ENCODE measurements at places on chromosomes 5 and 9.

DNA sequence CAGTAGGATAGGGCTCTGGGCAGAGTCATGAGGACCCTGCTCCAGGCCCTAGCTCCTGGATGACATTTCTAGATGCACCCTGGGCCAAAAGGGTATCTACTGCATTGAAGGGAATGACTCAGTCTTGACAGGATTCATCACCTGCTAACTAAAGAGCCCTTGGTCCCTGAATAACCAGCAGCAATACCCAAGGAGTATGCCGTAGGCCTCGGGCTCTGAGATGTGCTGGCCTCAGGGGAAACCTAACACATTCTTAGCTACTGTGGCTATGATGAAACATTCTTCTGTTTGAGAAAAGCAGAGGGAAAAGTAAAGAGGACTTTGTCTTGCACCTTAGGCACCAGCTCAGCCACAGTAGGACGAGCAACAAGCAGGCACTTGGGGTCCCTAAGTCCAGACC is 89.5 kb upstream of the SLC1A1 start:
- DNase-seq = no peak

DNA sequence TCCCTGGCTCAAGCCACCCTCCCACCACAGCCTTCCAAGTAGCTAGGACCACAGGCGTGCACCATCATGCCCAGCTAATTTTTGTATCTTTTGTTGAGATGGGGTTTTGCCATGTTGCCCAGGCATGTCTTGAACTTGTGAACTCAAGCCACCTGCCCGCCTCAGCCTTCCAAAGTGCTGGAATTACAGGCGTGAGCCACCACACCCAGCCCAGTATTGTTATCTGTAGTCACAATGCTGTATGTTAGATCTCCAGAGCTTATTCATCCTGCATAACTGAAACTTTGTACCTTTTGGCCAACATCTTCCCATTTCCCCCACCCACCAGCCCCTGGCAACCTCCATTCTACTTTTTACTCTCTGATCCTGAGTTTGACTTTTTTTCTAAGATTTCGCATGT is 37.5 kb downstream of the CREBRF start:
- DNase-seq = no peak

- no peak for DNase-seq
Observed at GRCh38 chr5:139947727-139948126, 95.4 kb downstream of the NRG2 start.

GRCh38 chr5:66553368-66553912 is 42.8 kb upstream of the MAST4 start:
- DNase-seq = no peak

- no peak for DNase-seq
Observed at GRCh38 chr9:95272830-95273229, 44.7 kb downstream of the FANCC start.

- DNase-seq = no peak
Observed at GRCh38 chr5:172700365-172701290, 59.6 kb downstream of the NEURL1B start.

- DNase-seq = no peak
Observed at GRCh38 chr9:113641100-113641885, 177.8 kb downstream of the RGS3 start.

GRCh38 chr5:160451281-160451680 is 29.6 kb downstream of the PTTG1 start:
- DNase-seq = no peak

DNA sequence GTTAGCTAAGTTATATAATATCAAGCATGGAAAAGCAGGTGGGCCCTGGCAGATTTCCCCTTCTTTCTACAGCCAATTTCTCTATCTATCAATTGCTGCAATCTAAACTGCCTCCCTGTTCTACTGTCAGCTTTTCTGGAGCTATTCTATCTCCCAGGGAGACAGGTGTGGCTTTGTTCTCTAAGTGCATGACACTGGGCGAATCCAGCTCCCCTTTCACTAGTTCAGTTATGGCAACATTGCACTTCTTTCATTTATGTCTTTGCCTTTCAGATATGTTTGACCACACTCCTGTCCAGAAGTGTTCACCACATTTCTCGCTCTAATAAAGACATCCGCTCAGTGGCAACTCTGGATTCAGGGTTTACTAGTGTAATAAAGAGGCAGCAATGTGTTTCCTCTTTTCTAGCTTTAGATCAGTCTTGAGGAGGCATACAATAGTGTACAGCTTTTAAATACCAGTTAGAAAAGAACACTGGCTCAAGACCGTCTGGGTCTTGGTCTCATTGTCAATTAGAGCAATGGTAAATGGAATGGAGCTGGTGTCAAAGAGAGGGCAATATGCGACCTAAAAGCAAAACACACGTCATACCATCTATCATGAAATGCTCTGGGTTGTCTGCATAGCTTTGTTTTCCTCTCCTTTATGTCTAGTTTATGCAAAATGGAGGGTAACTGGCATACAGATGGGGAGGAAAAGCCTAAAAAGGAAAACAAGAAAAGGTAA is 197.0 kb downstream of the SLF1 start:
- DNase-seq = no peak

DNA sequence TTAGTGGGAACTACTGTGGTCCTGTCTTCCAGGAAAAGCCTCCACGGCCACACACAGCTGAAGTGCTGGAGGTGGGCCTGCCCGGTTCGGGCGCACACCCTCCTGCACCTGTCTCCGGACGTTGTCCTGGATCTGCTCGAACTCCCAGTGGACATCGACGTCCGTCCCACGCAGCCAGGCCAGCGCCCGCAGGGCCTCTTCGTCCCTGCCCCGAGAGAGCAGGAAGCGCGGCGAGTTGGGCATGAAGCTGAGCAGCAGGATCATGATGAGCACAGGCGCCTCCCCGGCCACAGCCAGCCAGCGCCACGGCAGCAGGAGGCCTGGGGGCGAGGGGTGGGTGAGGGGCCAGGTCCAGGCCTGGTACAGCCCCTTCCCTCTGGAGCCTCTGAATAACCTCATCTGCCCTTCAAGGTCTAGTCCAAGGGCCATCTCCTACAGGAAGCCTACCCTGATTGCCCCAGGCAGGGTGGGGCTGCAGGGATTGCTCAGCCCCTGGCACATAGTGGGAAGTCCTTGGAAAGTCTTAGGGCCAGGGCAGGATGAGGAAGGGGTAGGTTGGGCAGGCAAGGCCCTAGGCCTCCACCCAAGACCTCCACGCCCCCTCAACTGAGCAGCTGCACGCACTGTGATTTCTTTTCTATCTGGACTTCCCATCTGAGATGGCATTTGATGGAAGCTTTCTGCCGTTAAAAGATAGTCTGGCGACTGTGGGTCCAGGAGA is 3.4 kb downstream of the SLC2A6 start:
- DNase-seq = no peak

DNA sequence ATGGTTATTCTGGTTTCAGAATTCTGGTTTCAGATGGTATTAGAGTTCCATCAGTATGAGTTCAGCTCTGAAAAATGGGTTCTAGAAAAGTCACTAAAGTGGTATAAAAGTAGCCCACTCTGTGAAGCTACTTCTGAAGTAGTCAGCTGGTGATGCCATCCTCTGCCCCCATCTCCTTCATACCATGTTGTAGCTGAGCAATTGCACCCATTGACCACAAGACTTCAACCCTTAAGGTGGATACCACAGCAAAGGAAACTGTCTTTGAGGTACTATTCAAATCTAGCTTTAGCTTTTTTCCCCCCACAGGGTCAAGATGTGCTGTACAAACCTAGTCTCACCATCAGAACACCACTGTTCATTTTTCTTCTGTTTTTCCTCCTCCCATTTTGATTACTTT is 444.9 kb downstream of the DMAC1 start:
- no peak for DNase-seq

- no peak for DNase-seq
Observed at GRCh38 chr5:91288118-91288916, 94.8 kb downstream of the ARRDC3 start.

DNA sequence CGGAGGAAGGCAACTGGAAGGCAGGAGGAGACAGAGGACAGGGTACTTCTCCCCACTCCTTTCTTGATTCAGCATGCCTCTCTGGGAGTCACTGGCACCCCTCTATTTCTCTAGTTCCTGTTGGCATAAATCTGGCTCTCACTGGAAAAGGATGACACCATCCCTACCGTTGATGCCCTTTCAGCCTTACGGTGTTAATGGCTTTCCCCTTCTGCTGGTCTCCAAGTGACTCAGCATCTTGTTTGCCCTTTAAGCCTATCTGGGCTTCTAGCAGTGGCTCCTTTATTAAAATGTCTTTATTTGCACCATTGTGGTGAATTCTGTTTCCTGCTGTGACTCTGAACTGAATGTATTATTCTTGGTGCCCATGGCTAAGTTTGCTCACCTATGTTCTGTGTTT is 227.3 kb upstream of the GLRA1 start:
- no peak for DNase-seq

DNA sequence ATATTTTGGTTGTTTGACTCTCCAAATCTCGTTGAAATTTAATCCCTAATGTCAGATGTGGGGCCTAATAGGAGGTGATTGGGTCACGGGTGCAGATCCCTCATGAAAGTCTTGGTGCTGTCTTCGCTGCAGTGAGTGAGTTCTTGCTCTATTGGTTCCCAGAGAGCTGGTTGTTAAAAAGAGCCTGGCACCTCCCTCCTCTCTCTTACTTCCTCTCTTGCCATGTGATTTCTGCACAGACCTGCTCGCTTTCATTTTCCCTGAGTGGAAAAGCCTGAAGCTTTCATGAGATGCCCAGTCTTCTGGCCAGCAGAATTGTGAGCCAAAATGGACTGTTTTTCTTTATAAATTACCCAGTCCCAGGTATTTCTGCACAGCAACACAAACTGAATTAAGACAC is 221.6 kb downstream of the MAT2B start:
- DNase-seq = no peak

DNA sequence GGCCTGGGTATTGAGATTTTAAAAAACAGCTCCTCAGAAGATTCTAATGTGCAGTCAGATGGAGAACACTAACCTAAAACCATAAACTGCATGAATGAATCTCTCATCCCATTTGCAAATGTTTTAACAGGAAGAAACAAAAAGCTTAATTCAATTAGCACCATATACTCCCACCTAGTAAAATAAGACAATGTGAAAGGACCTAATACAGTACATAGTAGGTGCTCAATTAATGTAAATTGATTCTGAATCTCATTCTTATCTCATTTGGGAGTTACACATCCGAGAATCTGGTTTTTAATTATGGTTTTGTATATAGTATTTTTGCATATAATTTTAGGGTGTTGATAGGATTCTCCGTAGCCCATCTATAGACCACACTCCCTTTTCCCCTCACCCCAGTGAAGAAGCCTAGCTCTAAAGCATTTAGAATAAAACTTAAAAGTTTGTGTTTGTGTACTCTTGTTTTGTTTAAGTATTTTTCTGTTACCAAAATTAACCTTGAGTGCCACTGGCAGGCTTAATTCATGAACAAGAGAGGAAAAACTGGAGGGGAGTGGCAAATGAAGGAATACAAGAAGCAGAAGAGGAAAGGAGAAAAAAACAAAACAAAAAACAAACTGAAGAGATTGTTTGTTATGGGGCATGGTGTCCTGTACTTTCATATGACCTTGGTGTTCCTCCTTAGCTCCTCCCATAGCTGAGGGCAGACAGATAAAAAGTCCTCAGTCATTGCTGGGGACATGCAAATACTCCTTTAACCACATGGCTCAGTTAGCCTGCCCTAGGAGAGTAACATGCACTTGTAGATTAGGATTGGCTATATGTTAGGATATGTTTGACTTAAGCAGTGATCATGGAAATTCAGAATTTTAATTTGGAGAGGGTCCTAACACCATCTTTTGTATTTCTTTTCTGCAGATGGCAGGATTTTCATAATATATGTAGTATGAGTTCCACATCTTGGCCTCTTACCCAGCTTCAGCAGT is 1.2 kb downstream of the RNF14 start:
- DNase-seq = peak; percentile 46

GRCh38 chr5:74631081-74631953 is 9.2 kb downstream of the ENC1 start:
- no peak for DNase-seq

DNA sequence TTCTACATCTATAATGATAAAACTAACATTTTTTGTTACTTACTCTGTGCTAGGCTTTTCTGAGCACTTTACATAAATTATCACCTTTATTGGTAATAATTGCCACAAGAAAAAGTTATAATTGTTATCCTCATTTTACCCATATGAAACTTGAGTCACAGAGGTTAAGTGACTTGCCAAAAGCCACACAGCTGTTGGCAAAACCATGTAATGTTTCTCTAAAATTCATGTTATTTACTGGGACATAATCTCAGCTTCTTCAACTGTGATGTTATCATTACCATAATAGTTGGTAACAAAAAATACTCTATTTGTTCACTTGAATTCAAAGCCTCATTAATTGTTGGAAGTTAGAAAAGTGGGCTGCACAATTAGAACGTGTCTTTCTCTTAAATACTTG is 437.3 kb downstream of the BRINP1 start:
- no peak for DNase-seq

- peak; percentile 42 for DNase-seq
Observed at GRCh38 chr9:135103931-135104639, 16.6 kb downstream of the OLFM1 start.

DNA sequence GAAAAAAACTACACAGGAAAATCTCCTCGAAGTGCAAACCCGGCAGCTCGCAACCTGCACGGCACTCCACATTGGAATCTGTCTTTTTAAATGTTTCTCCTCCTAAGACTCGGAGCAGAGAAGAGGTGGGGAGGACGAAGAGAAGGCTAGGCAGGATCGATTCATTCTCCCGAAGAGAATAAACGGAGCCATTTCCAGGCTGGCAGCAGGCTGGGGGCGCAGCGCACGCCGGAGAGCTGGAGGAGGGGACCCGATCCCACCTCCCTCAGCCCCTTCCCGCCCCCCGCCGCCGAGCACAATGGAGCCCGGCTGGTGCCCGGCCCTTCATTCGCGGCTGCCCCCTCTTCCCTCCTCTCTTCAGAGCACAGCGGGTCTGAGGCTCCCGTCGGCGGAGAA is 628 bp downstream of the HOMER1 start:
- DNase-seq = no peak

GRCh38 chr9:16121601-16122286 is 568.9 kb downstream of the CCDC171 start:
- DNase-seq = no peak

GRCh38 chr5:61416010-61416409 is 84.0 kb downstream of the ZSWIM6 start:
- DNase-seq = no peak

- no peak for DNase-seq
Observed at GRCh38 chr9:115034801-115035200, 83.2 kb downstream of the TNC start.

DNA sequence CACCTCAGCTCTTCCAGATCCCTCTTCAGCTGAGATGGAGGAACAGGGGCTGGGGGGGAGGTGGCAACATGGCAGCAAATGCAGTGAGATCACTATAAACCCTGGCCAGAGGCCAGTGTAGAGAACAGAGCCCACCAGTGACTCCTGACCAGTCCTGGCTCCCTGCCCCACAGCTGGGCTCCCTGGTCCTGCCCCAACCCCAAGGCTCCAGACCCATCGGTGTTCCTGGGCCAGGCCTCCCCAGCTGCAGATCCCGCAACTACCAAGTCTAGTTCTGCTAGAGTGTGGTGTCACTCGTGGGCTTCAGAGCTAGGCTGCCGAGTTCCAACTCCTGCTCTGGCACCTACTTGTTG is 16.8 kb downstream of the AKNA start:
- DNase-seq = no peak

DNA sequence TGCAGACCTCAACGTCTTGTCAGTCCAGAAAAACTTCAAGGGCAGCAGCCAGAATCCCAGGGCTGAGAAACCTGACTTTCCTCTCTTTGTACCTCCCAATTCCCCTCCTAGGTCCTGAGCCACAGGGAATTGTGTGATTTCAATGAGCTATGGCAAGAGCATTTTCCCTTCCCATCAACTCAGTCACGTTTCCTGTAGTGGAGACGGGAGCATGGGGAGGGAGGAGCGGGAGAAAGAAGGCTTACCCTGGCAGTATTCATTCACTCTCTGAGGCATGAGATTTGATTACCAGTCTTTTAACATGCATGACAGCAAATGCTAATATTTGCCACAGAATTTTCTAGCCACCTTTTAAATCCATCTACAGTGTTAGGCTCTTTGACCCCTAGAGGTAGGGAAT is 109.4 kb upstream of the TBCA start:
- DNase-seq = no peak

Measured in SW480 (cell line).